AG08395 (cell line): ENCODE measurements at places on chromosomes 4 and X.

DNA sequence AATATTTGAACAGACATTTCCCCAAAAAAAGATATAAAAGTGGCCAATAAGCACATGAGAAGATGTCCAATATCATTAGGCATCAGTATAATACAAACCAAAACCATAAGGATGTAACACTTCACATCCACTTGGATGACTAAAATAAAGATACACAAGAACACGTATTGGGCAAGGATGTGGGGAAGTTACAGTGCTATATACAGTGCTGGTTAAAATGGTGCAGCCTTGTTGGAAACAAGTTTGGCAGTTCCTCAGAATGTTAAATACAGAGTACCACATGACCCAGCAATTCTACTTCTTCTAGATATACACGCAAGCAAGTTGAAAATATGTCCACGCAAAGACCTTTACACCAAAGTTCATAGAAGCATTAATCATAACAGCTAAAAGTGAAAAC, 58.9 kb downstream of the HAUS3 start:
- no peak for DNase-seq

GRCh38 chr4:105352826-105353225, 121.0 kb downstream of the PPA2 start:
- no peak for DNase-seq

GRCh38 chr4:131137196-131137595, 2011.9 kb upstream of the PCDH10 start:
- DNase-seq, result no peak

- DNase-seq, result no peak
Observed at GRCh38 chrX:107507093-107507743, 57.8 kb downstream of the FRMPD3 start.

GRCh38 chr4:166039822-166040221, 166.8 kb downstream of the TLL1 start:
- no peak for DNase-seq

- DNase-seq, result no peak
Observed at GRCh38 chrX:107119283-107119682, 661 bp upstream of the RBM41 start.

GRCh38 chr4:53697016-53697685, 105.9 kb upstream of the LNX1 start:
- DNase-seq, result no peak

DNA sequence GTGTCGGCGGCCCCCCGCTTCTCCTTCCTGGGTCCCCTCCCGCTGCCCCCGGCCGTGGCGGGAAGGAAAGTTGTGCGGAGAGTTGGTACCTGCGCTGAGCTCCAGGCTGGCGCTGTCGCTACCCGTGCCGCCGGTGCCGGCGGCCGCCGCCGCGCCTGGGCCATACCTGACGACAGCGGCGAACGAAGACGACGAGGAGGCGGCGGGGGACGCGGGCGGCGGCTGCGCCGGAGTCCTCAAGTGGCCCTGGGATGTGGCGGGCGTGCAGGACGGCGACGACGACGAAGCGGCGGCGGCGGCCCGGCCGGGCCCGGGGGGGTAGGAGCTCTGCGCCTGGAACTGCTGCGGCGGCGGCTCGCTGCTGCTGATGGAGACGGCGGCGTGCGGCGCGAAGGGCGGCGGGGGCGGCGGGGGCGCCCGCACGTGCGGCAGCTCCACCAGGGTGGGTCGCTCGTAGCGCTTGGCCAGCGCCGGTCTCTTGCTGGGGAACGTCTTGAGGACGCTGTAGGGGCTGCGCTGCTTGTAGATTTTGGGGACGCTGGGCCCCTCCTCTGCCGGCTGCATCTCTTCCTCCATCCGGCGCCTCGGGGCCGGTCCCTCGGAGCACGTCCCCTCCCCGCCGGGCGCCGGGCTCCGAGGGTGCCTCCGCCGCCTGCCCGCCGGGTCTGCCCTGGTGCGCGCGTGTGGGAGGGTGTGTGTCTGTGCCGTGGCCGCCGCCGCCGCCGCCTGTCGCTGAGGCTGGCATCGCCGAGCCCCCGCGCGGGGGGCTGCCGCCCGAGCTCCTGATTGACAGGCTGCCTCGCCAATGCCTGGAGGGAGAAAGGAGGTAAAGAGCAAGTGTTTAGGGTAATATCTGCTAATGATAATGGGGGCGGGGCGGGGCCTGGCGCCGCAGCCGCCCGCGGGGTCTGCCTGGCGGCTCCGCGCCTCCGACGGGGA, 618 bp downstream of the BEND4 start:
- DNase-seq, result no peak
